ENCODE measurements at places on chromosomes 4 and X.

DNA sequence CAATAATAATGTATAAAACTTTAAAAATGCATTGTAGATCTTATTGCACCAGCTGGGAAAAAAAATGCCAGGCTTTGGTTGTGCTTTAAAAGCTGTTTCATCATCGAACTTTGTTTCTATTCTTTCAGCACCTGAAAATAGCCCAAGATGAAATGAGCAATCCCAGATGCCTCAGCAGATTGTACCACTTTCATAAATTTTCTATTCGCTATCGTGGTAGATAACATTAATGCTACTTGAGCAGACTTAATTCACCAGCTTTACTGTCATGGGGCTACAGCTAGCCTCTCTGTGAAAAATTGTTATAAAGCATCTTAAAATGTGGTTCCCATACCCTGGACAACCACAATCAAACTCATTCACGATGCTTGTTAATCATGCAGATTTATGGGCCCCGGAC is 599.6 kb upstream of the HS3ST1 start:
- DNase-seq: no peak

DNA sequence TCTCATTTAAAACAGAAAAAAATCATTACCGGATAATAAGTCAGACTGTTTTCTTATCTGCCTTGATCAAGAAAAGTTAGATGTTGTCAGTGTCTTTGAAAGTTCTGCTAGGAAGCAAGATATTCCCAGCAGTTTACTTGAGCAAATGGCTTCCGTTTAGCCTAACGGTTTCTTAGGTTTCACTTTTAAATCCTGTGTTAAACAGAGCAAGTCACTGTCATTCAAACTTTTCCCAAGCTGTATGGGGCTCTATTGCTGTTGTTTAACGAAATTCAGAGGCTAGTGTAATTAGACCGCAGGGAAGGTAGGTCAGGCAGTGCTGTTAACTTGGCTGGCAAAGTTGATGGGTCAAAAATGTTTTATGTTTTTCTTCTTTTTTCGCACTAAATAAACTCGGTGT is 80.3 kb upstream of the NEIL3 start:
- DNase-seq: no peak

DNA sequence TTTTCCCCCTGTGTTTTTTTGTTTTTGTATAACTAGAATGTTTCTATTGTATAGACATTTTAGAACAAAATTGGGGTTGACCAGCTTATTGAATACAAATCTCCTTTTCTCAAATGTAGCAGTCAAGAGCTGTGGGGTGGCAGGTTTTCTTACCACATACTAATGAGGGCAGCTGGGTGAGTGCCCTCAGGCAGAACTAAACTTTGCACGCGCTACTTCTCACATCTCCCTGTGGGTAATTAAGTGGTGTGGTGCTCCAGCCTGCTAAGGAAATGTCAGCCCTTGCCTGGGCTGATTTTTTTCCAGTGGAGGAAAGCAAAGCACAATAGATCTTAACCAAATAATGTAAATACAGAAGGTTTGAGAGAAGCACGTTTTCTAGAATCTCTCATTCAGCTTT is 717.6 kb upstream of the TENM3 start:
- DNase-seq: peak; percentile 41

- DNase-seq: no peak
These were observed 1239.1 kb upstream of the TENM3 start for GRCh38 chr4:181004056-181004455.

DNA sequence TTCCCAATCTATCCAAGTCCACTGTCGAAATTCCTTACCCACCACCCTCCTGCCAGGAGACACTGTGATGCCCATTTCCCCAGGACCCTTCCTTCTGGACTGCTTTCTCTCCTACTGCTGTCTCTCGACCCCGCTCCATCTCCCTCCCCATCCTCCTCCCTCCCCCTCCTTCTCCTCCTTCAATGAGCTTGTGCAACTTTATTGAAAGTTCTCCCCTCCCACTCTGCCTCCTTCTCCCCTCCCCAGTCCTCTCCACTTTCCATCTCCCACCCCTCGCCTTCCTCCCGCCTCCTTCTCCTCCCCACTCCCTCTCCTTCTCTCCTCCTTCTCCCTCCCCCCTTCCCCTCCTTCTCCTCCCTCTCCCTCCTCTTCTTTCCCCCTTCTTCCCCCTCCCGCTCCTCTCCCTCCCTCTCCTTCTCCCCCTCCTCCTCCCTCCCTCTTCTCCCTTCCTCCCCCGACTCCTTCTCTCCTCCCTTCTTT is 116.6 kb upstream of the FAT1 start:
- DNase-seq: no peak

DNA sequence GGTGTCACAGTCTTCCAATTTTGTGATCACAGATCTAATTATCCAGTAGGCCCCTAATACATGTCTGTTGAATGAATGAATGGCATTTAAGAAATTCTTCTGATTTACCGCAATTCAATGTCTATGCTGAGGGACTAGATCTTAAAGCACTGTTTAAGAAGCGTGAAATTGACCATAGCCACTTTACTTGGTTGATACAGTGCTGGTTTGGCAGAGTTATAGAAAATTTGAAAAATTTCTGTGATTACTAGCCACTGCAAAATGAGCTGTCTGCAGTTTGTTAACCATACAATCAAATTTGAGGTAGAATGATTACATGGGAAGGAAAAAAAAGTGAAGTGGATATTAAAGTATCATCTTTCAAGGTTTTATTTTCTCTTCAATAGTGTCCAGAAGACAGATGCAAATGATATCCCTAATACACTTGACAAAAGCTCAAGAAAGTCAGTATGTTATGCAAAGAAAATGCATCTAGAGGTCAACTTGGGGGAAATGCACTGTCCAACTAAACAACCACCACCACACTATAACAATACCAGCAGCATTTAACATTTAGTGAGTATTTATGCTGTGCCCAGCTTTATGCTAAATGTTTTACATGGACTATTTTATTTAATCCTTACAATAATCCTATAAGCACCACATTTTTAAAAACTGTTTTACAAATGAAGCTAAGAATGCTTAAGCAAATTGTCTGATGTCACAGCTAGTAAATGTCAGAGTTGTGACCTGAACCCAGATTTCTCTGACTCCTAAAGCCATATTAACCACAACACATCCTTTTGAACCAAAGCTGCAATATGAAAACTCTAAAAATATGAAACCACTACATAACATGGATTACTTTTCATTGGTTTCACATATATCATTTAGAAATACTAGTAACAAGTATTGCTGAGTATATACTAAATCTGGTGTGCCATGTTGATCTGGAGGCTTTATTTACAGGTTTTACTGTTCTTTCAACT is 217.9 kb upstream of the MAB21L2 start:
- no peak for DNase-seq

DNA sequence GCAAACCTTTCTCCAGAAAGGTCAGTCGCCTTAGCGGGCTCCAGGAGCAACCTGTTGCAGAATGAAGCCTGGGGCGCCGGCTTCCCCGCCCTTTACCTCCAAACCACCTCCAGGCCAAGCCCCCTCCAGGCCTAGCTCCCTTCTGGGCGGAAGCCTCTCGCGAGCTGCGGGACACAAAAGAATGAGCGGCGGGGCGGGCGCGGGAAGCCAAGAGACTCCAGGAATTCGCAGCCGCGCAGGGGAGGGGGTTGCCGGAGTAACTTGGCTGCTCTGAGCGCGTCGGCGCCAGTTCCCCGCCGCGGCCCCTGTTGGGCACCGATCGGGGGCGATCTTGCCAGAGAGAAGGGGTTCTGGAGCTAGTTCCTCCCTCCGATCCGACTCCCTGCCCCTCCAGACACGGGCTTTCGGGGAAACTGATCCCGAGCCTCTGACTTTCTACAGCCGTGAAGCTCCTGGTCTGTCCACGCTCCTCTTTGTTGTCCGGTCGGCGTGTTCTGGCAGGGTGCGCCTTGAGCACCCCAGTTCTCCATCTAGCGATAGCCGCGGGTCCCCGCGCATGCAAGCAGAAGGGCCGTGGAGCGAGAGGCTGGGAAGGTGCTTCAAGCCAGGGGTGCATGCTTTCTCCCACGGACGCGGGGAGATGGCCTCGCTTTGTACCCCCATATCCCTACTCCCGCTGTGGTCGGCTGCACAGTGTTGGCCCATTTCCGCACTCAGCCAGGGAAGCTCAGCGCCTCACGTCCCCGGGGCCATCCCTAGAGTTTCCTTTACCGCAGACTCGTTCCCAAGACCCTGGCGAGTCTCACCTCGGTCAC is 1.2 kb downstream of the PROM1 start:
- DNase-seq: no peak

- no peak for DNase-seq
These were observed 540 bp downstream of the ZNF721 start for GRCh38 chr4:498328-498904.

DNA sequence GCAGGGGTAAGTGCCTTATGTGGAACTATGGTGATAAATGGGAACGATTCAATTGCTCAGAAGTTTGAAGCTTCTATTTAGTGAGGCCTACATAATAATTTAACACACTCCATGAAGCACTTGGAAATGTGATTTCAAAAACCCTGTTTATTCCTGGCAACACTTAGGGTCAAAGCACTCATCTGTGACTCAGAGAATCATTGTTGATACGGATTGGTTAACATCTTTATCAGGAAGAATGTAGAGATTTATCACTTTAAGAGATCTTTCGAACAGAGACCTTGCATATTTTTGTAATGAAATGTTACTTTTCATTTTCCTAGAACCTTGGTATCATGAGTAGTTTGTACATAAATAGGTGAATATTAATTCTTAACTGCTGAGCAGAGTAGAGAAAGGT is 269.1 kb upstream of the SLIT2 start:
- DNase-seq: no peak

DNA sequence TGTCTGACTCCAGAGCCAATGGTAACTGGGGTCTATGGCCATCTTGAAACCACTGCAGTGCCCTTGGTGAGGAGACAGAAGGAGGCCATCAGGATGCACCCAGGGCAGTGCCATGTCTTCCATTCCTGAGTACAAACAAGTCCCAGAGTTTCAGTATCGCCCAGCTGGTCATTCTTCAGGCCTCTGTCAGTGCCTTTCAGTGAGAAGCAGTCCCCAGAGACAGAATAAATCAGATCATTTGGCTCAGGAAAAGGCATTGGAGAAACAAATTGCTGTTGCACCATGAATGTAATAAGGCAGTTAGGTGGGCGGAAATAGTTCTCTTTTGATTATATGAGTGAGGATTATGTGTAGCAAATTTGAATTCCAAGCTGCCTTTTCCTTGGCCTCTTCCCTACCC is 21.3 kb downstream of the ADGRG4 start:
- no peak for DNase-seq

DNA sequence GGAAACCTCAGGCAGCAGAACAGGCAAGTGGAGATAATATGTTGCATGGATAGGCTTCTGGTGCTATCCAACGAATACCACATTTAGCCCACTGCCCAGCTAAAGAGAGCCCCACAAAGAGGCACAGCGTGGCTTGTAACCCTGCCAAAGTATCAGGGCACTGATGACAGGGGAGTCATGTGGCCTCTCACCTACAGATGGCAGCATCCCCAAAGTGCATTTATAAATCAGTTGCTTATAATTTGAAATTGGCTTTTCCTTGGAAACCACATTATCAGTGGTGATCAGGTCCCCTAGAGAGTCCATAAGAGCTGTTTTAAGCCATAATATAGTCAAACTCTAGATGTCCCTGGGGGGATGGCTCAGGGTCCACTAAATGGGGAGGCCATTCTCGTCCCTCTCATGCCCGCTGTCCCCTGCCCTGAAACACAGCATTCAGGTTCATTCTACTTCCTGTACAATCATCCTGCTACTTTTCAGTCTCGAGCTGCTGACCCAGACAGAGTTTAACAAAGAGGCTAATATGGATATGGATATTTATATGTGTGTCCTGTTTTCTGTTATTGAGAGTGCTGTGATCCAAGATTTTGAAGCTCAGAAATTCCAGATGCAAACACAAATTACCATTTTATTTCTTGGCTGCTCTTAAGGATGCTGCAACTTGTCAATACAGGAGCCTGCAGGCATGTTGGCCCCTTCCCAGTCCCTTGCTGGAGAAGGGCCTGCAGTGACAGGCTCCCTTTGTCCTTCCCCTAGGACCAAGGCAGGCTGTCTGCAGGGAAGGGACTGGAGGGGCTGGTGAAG is 28.5 kb downstream of the SRPX start:
- no peak for DNase-seq

GRCh38 chr4:187663076-187663475 is 332.5 kb upstream of the ZFP42 start:
- DNase-seq: no peak

DNA sequence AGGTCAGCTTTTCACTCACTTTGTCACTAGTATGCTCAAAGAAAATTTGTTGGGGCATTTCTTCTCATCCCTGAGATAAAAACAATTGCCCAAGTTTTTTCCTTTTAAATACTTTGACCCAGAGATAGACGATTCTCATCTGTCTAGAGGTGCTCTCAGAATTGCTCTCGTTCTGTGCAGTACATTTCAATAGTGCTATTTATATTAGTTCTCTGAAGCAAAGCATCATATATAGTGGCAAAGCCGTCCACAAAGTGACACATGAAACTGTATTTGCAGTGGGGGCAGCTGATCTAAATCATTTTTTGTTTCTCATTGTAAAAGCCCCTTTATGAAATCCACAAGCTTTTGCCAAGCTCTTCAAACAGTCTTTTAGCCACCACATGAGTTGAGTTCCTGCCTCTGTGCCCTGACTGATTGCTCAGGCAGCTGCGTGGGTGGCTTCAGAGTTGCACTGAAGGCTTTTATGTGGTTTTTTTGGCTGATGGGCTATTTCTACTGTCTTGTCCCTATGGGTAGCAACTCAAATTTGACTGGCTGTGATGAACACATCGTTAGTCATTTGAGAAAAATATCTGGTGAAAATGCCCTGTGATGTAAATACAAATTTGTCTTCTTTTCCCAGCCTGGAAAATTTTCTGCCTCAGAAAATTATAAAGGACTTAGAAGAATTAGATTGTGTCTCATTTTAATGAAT is 119.1 kb upstream of the OTUD4 start:
- no peak for DNase-seq

GRCh38 chr4:118327554-118328241 is 25.1 kb downstream of the PRSS12 start:
- DNase-seq: no peak

GRCh38 chrX:121655276-121655675 is 607.9 kb downstream of the GLUD2 start:
- DNase-seq: no peak

GRCh38 chr4:145907812-145908211 is 30.8 kb downstream of the ZNF827 start:
- DNase-seq: no peak

- no peak for DNase-seq
These were observed 168.6 kb downstream of the MGST2 start for GRCh38 chr4:139834226-139834662.

DNA sequence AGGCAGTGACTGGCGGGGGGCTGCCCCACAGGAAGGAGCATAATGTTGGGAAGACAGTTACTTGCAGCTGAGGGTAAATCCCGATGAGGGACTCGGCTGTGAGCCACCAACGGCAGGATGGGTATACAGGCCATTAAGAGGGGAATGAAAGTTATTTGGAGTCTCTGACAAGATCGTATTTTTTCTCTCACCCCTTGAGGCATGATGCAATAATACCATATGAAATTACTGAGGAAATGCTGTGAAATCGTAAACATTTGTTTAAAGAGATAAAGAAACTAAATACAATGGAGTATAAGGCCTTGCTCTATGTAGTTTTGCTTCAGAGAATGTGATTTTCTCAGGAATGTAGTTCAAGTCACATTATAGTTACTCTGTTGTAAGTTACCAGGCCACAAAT is 12.7 kb downstream of the IL1RAPL1 start:
- DNase-seq: no peak

Data from left renal pelvis (tissue), 4 donors.